CD4-positive, CD25-positive, alpha-beta regulatory T cell (primary cell): ENCODE measurements at places on chromosomes 2 and 18. TPM values are rescaled to one million over a fixed set of nuclear protein-coding genes. Genes with fewer than 3 reads are reported as not detected.

GRCh38 chr2:120079647-120080046 is 66.8 kb downstream of the EPB41L5 start:
- H3K36me3 ChIP-seq, result no peaks in the 10 kb centered on the region
- H3K27me3 ChIP-seq, result no peaks in the 10 kb centered on the region
- H3K4me3 ChIP-seq, result no peak overlapping the region
- H3K4me1 ChIP-seq, result no peaks in the 10 kb centered on the region
- DNase-seq, result no peak

Gene CLEC4F
- polyA plus RNA-seq, result not detected

Gene TMEM17
- polyA plus RNA-seq, result not detected

Gene OTOS
- polyA plus RNA-seq, result not detected

Gene NEB
- polyA plus RNA-seq, result 0.26 TPM
